ENCODE measurements at places on chromosomes 6 and 20.

DNA sequence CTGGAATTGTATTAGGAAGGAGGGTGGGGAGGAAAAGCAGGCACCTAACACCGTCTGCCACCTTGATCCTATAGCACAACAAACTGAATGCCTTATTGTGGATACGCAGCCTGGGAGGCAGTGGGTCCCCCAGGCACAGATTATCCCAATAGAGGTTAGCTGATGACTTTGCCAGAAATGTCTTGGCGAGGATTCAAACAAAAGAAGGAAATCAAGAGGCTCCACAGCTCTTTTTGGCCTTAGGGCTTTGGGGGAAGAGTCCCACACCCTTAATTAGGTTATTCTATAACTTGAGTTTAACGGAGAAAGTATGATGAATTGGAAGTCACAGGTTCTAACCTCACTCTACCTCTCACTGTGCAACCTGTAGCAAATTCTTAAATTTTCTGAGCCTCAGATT, 102.0 kb downstream of the MRPL14 start:
- no peak for DNase-seq

- DNase-seq: no peak
Observed at GRCh38 chr6:13045676-13046075, 282.7 kb downstream of the TBC1D7 start.

GRCh38 chr6:157304899-157305663, 18.2 kb downstream of the TMEM242 start:
- no peak for DNase-seq

- peak; percentile 53 for DNase-seq
Observed at GRCh38 chr6:151390851-151391470, 398 bp downstream of the ZBTB2 start.

DNA sequence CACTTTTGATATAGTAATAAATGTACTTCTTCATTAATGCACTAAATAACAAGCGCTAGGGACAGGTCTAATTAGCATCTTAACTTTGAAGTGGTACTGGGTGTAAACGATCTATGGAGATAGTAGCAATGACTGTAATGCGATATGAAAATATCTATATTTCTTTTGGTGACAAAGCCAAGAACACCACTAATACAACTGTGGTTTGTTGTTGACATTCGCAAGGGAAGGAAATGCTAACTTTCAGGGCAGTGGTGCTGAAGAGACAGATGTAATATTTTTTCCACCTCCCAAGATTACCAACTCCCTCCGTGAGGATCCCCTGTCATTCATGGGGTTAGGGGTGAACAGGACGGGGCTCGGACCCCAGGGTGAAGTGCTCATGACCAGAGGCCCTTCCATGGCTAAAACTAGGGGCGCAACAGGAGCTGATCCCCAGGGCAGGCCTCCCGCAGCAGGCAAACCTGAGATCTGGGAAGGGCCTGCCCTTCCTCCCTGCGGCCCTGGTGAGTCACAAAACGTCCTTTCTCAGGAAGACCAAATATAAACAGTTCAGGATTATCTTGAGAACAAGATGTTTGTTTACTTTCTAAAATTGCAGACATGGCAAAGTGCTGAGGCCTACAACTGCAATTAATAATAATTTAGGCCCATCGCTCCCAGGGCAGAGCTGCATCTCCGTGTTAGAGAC, 65.0 kb upstream of the TOX2 start:
- no peak for DNase-seq

- DNase-seq: no peak
Observed at GRCh38 chr6:11035616-11036350, 8.3 kb downstream of the ELOVL2 start.

- no peak for DNase-seq
Observed at GRCh38 chr20:37179683-37180524, 556 bp upstream of the MROH8 start.

GRCh38 chr6:72048080-72048479, 161.7 kb downstream of the RIMS1 start:
- no peak for DNase-seq

DNA sequence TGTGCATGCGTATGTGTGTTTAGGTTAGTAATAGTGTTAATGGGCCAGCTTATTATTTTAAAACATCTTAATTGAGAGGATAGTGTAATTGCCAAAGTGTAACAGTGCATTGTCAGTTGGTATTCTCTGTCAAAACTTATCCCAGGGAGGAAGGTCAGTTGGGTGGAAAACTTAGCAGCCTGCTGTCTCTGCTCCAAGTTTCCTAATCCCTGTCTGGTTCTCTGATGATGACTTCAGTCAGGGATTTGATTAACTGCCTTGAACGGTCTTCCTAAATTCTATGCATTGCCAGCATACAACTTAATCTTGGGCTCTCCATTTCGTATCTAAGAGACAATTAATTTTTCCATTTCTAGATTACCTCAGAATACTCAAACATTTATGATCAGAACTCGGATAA, 51.1 kb downstream of the L3MBTL3 start:
- no peak for DNase-seq

DNA sequence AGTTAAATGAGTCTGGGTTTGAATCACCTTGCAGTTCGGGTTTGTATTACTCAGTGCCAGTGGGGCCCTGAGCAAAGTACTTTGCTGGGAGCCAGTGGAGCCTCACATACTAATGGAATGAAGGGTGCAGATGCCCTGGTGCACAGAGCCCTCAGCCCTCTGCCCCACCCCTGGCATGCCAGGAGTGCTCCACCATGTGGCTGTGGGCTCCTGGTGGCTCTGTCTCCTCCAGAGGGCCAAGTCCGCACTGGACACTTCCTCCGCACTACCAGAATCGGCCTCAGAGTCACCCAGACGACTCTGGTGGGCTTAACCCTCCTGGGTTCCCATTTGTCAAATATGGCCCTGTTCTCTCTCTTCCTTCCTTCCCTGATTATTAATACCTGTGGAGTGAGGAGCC, 94.0 kb downstream of the STK35 start:
- no peak for DNase-seq

GRCh38 chr6:36314221-36315014, 22.3 kb downstream of the BNIP5 start:
- DNase-seq: no peak

DNA sequence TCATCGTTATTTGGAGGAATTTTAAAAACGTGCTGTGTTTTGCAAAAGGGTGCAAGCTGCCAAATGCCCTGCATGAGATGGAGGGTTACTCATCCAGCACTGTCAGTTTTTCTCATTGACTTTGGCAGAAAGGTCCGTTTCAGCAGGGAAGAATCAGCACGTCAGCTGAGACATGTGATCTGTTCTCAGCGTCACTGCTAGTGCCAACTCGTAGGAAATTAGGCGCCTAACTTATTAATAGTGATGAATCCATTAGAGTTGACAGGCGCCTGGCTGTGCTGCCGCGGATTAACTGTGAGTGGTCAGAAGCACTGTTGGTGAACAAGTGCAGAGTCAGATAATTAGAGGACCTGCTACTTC, 175.5 kb upstream of the FOXQ1 start:
- DNase-seq: no peak

DNA sequence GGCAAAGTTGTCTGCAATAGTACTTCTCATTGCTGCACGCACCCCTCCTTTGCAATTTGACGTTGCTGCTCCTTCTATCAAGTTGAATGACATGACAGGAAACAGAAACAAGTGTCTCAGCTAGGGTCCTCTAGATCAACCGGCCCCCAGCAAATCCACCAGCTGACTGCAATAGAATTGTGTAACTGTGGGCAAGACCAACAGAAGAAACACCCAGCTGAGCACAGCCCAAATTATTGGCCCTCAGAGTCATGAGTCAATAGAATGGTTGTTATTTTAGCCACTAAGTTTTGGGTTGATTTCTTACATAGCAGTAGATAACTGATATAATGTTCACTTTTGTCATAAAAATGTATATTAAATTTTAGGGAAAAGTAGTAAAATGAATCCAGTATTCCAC, 202.7 kb downstream of the MAFB start:
- no peak for DNase-seq
